Activated CD4-positive, alpha-beta T cell treated with anti-CD3 and anti-CD28 coated beads for 48 hours (primary cell): ENCODE measurements at places on chromosomes 13 and 19.

- peak; percentile 46 for DNase-seq
Measured at GRCh38 chr13:98517576-98518310, 59.2 kb downstream of the STK24 start.

DNA sequence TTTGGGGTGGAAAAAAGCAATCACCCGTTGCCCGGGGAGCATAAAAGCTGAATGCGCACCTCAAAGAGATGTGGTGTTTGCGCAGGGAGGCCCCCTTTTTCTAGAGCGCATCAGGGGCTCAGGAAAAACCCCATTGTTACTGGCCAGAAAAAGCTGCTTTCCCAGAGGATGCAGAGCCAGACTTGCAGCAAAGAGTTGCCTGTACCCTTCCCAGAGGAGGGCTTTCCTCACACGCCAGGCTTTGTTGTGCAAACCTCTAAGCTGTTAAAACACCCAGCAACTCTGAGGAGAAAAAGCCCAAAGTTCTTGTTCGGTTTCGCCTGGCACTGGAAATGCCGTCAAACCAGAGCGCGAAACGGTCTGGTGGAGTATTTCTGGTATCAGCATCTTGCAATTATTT lies 29.3 kb downstream of the GSX1 start:
- no peak for DNase-seq

DNA sequence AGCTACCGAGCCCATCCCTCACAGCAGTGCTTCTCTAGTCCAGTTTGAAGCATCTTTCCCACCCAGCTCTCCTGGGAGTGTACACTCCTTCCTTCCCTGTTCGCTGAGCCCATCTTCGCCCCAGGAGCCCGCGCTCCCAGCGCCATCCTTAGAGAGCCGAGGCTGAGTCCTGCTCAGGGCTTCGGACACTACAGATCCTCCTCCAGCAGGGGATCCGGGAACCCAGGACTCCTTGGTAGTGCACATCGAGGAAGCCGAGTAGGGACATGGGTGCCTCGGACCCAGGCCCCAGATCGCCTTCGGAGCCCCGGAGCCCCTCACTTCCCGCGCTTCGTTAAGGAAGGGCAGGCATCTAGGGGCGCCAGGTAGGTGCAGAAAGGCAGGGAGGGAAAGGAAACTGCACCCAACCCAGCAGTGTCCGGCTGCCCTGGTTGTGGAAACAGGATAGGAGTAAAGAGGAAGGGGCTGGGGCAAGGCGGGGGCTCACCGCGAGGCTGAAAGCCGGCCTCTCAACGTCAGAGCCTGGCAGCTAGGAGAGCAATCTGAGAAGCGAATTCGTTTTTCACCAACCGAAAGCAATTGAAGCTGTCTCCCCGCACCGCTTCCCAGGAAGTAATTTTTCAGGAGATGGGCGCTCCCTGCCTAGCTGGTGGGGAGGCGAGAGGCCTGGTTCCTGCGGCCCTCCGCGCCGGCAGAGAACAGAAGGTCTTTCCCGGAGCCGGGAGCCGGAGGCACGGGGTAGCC lies 1.0 kb downstream of the PDX1 start:
- no peak for DNase-seq

GRCh38 chr19:46494146-46494940 lies 1.3 kb downstream of the PNMA8B start:
- no peak for DNase-seq
